ENCODE measurements at places on chromosomes 2 and 18. TPM values are rescaled to one million over a fixed set of nuclear protein-coding genes. Genes with fewer than 3 reads are reported as not detected.

GRCh38 chr18:41644466-41644865 lies 310.6 kb upstream of the PIK3C3 start:
- no peak overlapping the region for H3K27ac ChIP-seq
- H3K36me3 ChIP-seq, result no peaks in the 10 kb centered on the region
- no peak for DNase-seq
- H3K4me1 ChIP-seq, result no peaks in the 10 kb centered on the region

DNA sequence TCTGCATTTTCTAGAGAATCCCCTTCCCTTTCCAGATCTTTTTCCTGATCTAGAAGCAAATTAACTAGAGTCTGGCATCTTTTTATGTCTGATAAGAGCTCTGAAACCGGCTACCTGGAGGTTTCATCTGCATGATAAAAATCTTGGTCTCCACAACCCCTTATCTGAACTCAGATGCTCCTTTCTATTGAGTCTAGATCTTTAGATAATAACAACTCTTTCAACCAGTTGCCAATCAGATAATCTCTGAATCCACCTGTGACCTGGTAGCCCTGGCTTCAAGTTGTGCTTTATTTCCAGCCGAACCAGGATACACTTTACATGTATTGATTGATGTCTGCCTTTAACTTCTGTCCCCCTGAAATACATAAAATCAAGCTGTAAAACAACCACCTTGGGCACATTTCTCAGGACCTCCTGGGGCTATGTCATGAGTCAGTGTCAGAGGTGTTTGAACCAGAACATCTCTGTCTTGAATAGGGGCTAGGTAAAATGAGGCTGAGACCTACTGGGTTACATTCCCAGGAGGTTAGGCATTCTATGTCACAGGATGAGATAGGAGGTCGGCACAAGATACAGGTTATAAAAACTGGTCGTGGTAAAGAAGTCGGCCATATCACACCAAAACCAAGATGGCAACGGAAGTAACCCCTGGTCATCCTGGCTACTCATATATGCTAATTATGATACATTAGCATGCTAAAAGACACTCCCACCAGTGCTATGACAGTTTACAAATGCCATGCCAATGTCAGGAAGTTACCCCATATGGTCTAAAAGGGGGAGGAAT lies 20.8 kb downstream of the RALBP1 start:
- H3K36me3 ChIP-seq, result no peaks in the 10 kb centered on the region
- H3K27me3 ChIP-seq, result no peaks in the 10 kb centered on the region
- no peak overlapping the region for H3K27ac ChIP-seq
- no peaks in the 10 kb centered on the region for H3K4me1 ChIP-seq
- no peak overlapping the region for H3K4me3 ChIP-seq

GRCh38 chr2:118078734-118079133 lies 9.5 kb upstream of the INSIG2 start:
- H3K4me1 ChIP-seq, result no peaks in the 10 kb centered on the region
- DNase-seq, result no peak
- H3K27ac ChIP-seq, result no peak overlapping the region
- no peaks in the 10 kb centered on the region for H3K27me3 ChIP-seq

DNA sequence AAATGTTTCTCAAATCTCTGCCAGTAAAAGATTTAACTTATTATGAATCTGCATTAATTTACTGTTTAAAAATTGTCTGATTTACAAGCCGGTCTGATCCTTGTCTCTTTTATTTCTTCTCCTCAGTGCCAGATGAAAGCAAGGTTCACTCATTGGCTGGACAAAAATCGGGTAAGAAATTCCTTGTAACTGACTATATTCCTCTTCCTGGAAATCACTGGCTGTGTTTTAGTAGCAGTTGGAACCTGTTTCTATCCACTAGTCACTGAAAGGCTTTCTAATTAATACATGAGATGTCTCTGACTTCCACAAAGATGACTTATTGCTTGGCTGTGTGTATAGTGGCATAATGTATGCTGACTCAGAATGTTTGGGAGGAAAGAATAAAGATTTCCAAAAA lies 436.6 kb upstream of the NRP2 start:
- H3K4me1 ChIP-seq, result no peaks in the 10 kb centered on the region
- no peaks in the 10 kb centered on the region for H3K36me3 ChIP-seq
- H3K27ac ChIP-seq, result no peak overlapping the region
- no peak overlapping the region for H3K4me3 ChIP-seq
- no peak for DNase-seq
- H3K27me3 ChIP-seq, result no peaks in the 10 kb centered on the region

RESP18 gene
- not detected for total RNA-seq

GRCh38 chr2:6418291-6418690 lies 447.4 kb downstream of the CMPK2 start:
- no peak for DNase-seq
- no peaks in the 10 kb centered on the region for H3K4me1 ChIP-seq
- no peak overlapping the region for H3K4me3 ChIP-seq
- H3K27ac ChIP-seq, result no peak overlapping the region

DNA sequence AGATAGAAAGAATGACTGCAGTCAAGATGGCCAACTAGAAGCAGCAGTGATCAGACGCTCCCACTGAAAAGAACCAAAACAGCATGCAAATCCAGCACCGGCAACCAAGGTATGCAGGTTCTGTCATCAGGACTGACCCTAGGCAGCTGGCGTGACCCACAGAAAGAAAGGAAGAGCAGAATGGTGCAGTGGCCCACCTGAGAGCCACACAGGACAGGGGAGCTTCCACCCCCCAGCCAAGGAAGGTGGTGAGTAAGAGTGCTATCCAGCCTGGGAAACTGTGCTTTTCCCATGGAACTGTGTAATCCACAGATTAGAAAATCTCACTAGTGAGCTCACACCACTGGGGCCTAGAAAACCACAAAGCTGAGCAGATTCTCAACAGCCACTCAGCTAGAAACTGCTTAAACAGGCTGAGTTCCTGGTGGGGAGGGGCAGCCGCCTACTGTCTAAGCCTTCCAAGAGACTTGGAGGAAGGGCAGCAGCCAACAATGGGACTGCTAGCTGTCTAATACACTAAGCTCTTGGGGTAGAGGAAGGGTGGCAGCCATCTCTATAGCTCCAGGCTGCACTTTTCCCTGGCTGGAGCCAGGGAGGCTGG lies 127.9 kb downstream of the EVA1A start:
- no peaks in the 10 kb centered on the region for H3K4me1 ChIP-seq
- H3K27ac ChIP-seq, result no peak overlapping the region
- DNase-seq, result no peak
- no peak overlapping the region for H3K4me3 ChIP-seq

- no peak overlapping the region for H3K27ac ChIP-seq
- no peaks in the 10 kb centered on the region for H3K36me3 ChIP-seq
- DNase-seq, result no peak
- H3K27me3 ChIP-seq, result no peaks in the 10 kb centered on the region
These were observed 60.5 kb upstream of the ALKAL2 start for GRCh38 chr2:348361-348916.

RFTN2 gene
- total RNA-seq, result 22.2 TPM

DNA sequence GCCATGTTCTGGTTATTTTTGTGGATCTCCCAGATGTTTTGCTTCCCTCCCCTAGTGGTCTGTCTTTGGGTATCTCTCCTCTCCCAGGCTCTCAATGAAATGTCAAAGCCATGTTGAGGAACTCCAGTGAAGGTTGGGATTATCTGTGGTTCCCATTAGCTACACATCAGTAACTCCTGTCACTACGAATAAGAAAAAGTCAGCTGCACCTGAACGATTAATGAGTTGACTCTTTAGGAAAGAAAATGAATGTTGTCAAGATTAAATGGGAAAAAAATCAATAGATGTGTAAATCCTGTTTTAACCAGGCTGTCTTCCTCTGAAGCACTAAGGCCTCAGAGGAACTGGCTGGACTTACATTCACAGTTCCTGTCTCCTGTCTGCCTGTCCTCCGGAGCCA lies 94.0 kb upstream of the DAPL1 start:
- no peak overlapping the region for H3K27ac ChIP-seq
- H3K36me3 ChIP-seq, result no peaks in the 10 kb centered on the region
- no peak for DNase-seq
- no peaks in the 10 kb centered on the region for H3K4me1 ChIP-seq

OTOF gene
- total RNA-seq, result 0.06 TPM

DNA sequence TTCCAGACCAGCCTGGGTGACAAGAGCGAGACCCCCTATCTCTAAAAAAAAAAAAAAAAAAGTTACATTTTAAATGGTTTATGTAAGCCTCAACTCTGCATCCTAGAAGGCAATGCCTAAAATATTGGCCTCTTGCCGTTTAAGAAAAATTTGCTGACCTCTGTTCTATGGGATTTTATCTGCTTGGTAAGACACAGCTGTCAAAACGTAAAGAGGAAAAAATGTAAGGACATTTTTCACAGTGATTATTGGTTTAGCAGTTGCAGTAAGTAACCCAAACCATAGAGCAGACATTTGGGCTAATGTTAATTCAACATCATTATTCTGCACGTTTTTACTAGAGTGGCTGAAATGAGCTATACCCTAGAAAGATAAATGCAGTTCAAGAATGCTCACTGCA lies 14.4 kb upstream of the E2F6 start:
- DNase-seq, result no peak
- H3K27me3 ChIP-seq, result no peaks in the 10 kb centered on the region
- H3K27ac ChIP-seq, result no peak overlapping the region
- no peaks in the 10 kb centered on the region for H3K36me3 ChIP-seq
- H3K4me1 ChIP-seq, result no peaks in the 10 kb centered on the region
- no peak overlapping the region for H3K4me3 ChIP-seq

DNA sequence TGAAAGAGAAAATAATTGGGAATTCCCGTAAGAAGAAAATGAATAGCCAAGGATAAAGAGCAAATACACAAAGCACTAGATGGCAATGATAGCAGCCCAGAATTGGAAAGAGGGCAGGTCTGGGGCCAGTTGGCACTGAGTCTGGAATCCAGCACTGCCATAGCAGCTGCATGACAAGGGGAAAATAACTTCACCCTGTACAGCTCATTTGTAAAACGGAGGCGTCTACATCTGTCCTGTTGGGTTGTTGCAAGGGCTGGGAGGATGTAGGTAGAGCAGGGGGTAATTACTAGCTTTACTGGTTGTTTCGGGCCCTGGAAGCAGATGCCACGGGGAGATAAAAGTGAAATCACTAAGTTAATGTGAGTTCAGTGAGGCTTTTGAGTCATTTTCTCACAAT lies 110.0 kb upstream of the RASGRP3 start:
- DNase-seq, result peak; percentile 81
- peak overlapping the region; percentile 90 for H3K27ac ChIP-seq
- H3K36me3 ChIP-seq, result peaks cover 3% of the 10 kb centered on the region

DNA sequence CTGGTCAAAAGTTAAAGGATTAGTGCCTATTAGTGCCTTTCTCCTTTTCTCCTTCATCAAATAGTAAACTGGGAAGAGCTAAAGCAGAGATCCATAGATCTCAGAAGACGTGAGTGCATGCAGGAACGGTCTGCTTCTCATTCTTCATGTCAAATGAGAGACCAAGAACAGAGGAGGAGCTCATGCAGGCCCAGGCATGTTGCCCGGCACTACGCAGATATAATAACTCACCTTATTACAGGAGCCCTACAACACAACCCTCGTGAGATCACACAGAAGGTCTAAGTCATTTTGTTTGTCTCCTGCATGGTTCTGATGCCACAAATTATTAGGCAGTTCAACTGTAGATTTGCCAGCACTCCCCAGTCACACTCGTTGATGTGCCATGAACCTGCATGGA lies 71.8 kb downstream of the CMPK2 start:
- no peak overlapping the region for H3K4me3 ChIP-seq
- no peaks in the 10 kb centered on the region for H3K27me3 ChIP-seq
- H3K36me3 ChIP-seq, result no peaks in the 10 kb centered on the region
- H3K27ac ChIP-seq, result no peak overlapping the region
- no peak for DNase-seq
- H3K4me1 ChIP-seq, result no peaks in the 10 kb centered on the region

- no peaks in the 10 kb centered on the region for H3K27me3 ChIP-seq
- H3K4me3 ChIP-seq, result no peak overlapping the region
- no peaks in the 10 kb centered on the region for H3K36me3 ChIP-seq
These were observed 6.8 kb downstream of the CCBE1 start for GRCh38 chr18:59690186-59690982.

- H3K4me3 ChIP-seq, result peak overlapping the region; percentile 85
- DNase-seq, result peak; percentile 58
- no peaks in the 10 kb centered on the region for H3K27me3 ChIP-seq
- H3K36me3 ChIP-seq, result no peaks in the 10 kb centered on the region
These were observed 145.6 kb downstream of the TGIF1 start for GRCh38 chr18:3595369-3596273.

GRCh38 chr2:53167227-53167626 lies 600.4 kb upstream of the CHAC2 start:
- H3K36me3 ChIP-seq, result no peaks in the 10 kb centered on the region
- H3K4me1 ChIP-seq, result no peaks in the 10 kb centered on the region
- DNase-seq, result no peak
- H3K4me3 ChIP-seq, result no peak overlapping the region
- no peak overlapping the region for H3K27ac ChIP-seq

DNA sequence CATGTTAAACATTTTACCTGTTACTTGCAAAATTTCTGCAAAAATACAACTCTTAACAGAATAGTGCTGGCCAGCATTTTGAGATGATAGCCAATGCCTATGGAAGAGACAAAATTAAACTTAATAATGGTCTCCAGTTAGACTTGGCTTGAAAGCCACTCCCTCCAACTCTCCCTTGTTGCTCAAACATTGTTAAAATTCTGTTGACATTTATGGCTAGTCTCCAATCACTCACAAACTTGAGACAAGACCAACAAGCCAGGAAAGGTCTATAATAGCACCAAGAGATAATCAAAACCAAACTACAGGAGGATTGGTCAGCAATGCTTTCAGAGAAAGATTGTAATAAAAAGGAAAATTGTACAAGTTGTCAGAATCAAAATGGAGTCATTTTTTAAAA lies 770.7 kb upstream of the NXPH2 start:
- DNase-seq, result no peak
- H3K36me3 ChIP-seq, result no peaks in the 10 kb centered on the region
- no peaks in the 10 kb centered on the region for H3K27me3 ChIP-seq
- no peak overlapping the region for H3K27ac ChIP-seq
- H3K4me3 ChIP-seq, result no peak overlapping the region

DNA sequence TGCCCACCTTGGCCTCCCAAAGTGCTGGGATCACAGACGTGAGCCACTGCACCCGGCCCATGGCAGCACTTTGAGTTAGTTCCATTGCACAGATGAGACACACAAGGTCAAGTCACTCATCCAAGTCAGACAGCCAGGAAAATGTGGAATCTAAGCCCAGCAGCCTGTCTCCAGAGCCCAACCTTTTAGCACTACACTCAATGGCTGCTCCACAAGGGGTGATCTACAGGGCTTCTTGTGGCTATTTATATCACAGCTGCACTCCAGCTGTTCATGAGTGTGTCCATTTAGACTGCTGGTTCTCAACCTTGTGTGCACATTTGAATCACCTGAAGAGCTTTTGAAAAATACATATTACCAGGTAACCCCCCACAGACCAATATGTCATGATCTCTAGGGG lies 72.9 kb upstream of the RPL31 start:
- no peaks in the 10 kb centered on the region for H3K36me3 ChIP-seq
- no peak overlapping the region for H3K4me3 ChIP-seq
- peaks cover 1% of the 10 kb centered on the region for H3K4me1 ChIP-seq
- DNase-seq, result no peak
- H3K27ac ChIP-seq, result no peak overlapping the region

IL1RL2 gene
- total RNA-seq, result 0.54 TPM
